ENCODE measurements at places on chromosomes 3 and 15.

- DNase-seq = no peak
Measured at GRCh38 chr15:48647962-48648361, 2.5 kb upstream of the FBN1 start.

- no peak for DNase-seq
Measured at GRCh38 chr15:51085764-51086163, 8.9 kb downstream of the TNFAIP8L3 start.

DNA sequence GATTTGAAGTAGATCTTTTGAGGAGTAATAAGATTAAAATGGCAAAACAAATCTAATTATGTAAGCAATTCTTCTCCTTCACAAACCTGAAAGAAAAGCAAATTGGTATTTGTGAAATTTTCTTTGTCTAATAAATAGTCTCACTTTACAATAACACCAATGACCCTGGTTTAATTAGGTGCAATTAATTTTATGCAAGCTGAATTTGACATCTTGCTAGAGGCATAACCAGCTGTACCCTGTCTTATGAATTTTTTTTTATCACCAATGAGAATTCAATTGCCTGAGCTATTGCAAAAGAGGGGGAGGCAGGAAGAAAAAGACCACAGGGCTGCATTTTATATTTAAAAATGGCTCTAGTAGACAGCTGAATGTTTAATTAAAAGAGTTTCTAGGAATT lies 113.5 kb upstream of the IL12A start:
- no peak for DNase-seq

GRCh38 chr15:25971053-25971452 lies 107.9 kb upstream of the ATP10A start:
- DNase-seq = no peak

DNA sequence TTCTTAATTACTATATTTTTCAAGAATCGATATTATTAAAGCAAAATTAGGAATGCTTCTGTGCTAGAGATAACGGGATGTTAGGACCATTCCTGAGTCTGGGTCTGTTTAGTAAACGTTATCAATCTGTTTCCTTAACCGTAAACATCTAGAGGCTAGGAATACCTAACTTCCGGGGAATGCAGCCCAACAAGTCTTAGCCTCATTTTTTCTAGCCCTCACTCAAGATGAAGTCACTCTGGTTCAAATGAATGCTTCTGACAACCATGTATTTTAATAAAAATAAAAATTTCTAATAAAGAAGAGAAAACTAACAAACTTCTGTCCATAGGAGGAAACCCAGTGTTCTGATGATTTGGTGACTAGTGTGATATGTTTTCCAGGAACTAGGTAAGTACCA lies 11.1 kb upstream of the SELENOK start:
- no peak for DNase-seq

- DNase-seq = no peak
Measured at GRCh38 chr3:144763878-144764454, 792.3 kb downstream of the DIPK2A start.

GRCh38 chr3:185727873-185728272 lies 97.0 kb downstream of the IGF2BP2 start:
- DNase-seq = no peak

GRCh38 chr15:79474252-79474651 lies 42.1 kb downstream of the MINAR1 start:
- no peak for DNase-seq

DNA sequence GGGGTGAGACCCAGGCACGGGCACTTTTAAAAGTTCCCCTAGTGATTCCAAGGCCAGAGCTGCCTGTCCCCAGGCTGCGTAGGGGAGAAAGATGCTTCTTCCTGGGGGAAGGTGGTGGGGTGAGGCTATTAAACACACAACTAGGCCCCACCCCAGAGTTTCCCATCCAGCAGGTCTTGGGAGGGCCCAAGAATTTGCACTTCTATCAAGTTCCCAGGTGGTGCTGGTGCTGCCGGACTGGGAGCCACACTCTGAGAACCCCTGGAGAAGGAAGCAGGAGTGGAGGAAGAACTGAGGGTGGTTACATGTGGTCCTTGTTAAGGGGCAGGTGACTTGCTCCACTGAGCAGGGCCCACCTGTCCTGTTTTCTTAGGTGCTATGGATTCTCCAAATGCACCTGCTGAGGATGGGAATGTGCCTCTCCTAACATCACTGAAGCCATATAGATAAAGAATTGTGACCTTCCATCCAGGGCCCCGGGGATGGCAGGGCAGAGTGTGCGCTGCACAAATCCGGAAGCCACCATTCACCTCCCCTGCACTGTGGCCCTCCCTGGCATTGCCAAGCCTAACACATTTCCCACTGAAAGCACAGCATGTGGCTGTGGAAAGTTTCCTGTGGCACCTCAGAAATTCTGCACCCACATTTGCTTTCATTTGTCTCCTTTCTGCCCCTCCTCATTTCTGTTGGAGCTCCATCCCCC lies 111.5 kb upstream of the MEF2A start:
- DNase-seq = no peak

DNA sequence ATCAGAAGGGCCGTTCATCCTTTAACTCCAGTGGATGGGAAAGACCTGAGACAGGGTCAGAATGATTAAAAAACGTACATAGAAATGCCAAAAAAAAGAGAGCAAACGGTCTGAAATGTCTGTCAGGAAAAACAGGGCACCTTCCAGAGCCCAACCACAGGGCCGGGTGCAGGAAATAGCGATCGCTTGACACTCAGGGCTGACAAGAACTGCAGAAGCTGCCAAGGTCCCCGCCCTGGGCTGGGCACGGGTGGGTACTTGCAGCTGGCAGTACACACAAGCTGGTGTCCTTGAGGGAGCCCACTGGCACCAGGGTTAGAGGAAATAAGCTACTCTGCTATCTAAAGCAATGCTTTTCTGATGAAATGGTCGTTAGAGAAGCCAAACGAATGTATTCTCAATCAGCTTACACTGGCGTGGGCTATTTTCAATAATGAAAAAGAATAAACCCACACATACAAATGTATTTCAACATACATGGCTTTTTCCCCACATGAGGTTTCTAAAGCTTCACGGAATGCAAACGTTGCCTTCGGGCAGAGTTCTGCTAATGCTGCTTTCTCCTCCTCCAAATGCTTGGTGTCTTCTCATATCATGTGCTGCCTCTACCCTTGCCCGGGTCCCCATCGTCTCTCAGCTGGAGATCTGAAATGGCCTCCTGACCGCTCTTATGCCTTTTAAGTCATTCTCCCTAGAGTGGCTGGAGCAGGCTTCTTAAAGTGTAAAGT lies 15.6 kb downstream of the FRMD4B start:
- DNase-seq = no peak

DNA sequence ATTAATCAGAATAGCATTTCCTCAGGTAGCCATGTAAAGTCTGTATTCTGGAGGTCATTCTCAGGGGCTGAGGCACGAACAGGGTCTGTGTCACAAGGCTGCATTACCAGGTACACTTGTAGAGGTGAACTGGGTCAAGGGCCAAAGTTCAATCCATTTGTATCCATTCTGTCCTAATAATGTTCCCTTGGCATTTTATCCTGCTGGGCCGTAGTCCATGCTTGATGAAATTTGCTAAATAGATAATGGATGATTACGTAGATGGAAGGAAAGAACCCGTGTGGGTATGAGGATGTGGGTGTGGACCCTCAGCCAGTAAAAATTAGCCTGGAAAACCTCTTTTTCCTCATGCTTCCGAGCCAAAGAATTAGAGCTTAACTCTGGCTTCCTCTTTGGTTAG lies 785.9 kb downstream of the GRM7 start:
- DNase-seq = no peak

DNA sequence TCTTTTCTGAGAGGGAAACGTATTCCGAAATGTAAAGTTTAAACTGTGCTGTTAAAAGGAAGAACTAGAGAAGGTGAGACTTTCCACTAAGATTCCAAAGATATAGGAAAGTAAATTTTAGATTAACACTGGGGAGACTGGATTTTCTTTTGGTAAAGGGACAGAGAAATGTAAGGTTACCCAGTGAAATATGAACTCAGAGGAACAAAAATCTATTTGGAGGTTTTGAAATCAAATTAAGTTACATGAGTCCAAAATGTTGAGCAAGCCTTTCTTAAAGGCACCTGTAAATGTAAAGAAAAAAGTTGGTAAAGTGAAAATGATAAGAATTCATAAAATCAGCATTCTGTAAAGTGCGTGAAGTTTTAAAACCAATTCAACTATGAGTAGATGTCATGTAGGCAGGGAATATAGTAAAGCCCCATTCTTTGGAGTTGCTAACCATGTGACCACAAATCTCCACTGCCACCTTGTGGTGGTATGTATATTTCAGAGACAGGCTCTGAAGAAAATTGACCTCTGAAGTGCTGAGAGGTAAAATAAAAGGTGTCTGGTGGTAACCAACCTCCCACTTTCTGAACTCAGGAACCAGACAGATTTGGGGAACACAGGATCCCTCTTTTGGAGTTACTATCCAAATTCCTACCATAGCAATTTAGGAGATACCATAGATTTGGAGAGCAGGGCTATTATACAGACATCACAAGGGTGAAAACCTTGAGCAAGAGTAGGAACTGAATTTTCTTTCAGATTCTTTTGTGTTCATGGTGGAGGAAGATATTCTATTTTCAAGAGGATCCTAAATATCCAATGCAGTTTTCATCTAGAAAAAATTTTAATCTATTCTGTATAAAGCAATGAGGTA lies 215.3 kb downstream of the ROBO2 start:
- DNase-seq = peak; percentile 72

DNA sequence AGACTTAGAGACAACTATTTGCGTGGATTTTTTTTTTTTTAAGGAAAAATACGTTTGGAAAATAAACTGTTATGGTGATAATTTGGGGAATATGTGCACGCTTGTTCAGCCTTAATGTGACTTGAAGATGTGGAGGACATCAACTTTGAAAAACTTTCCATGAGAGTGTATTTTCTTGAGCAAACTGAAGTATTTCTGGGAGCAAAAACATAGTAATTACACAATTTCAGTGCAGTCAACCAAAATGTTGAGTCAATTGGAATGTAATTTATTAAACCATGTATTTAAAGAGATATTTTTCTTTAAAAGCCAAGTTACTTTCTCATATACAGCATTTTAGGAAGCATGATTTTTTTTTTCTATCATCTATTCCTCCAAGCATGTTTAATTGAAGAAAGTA lies 80.3 kb upstream of the FLNB start:
- DNase-seq = no peak

- DNase-seq = no peak
Measured at GRCh38 chr3:138768125-138768524, 66.6 kb downstream of the PIK3CB start.

GRCh38 chr15:101675796-101676582 lies 23.8 kb upstream of the TM2D3 start:
- DNase-seq = no peak

- DNase-seq = peak; percentile 43
Measured at GRCh38 chr3:29065211-29065785, 215.6 kb upstream of the RBMS3 start.

GRCh38 chr3:160098261-160098908 lies 109.8 kb downstream of the IL12A start:
- DNase-seq = no peak

- peak; percentile 79 for DNase-seq
Measured at GRCh38 chr3:88433568-88433967, 283.8 kb downstream of the C3orf38 start.

DNA sequence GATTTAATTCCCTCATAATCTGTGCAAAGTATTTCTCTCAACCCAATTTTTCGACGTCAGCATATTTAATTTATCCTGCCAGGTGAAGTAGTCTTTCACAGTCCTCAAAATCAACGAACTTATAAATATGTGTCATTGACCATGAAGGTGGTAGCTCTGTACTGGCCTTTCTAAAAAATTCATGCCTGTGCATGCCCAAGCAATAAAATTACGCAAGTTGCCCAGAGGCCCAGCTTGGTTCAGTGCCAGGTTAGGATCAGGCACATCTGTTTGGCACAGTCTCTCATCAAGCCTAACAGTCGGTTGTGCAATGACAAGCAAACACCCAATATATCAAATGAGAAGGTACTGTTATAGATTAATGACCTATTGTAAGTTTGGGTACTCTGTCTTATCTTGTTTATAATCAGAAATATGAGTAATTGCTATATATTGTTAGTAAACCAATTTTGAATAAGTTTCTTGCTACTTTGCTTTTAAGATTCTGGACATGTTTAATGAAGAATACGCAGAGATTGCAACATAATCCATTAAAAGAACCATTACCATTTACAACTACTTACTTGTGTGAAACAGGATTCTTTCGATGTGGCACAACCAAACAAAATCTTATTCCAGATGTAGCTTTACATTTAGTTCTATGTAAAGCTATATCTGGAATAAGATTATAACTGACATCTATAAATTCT lies 159.0 kb upstream of the IL12A start:
- peak; percentile 94 for DNase-seq

DNA sequence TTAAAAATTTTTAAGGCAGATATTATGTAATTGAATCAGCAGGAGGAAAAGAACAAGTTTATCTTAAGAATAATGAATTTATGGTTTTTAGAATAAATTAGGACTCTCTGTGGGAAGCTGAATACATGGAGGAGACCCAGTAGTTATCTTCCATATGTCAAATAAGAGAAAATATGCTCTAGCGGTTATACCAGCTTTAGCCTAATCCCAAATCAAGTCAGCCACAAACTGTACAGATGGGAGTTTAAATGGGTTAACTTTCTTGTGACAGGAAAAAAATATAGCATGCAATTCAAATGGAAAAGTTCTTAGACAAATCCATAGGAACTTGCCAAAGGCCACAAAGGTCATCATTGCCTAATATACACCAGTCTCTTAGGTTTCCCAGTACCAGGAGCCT lies 84.3 kb downstream of the TTBK2 start:
- no peak for DNase-seq

- DNase-seq = no peak
Measured at GRCh38 chr15:66955001-66955516, 110.3 kb upstream of the SMAD3 start.

DNA sequence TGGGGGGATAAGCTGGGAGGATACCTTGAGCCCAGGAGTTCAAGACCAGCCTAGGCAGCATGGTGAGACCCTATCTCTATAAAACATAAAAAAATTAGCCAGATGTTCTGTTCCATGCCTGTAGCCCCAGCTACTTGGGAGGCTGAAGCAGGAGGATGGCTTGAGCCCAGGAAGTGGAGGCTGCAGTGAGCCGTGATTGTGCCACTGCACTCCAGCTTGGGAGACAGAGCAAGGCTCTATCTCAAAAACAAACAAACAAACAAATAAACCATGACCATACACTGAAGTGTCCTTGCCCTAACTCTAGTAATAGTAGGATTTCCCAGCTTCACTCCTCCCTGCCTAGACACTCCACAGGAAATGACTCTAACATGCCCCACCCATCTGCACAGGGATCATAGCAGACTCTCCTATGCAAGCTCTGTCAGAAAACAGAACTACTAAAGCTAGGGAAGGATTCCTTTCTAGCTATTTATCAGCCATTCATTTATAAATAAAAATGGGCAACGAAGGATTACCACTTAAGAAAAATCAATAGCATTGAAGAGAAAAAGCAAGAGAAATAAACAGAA lies 4.6 kb downstream of the ERICH6 start:
- DNase-seq = no peak

GRCh38 chr3:117019082-117019713 lies 309.6 kb downstream of the TUSC7 start:
- DNase-seq = peak; percentile 84

Measured in SHP77 (cell line).